Activated CD4-positive, alpha-beta memory T cell treated with anti-CD3 and anti-CD28 coated beads for 36 hours (primary cell): ENCODE measurements at places on chromosomes 2 and 18. TPM values are rescaled to one million over a fixed set of nuclear protein-coding genes. Genes with fewer than 3 reads are reported as not detected.

DNA sequence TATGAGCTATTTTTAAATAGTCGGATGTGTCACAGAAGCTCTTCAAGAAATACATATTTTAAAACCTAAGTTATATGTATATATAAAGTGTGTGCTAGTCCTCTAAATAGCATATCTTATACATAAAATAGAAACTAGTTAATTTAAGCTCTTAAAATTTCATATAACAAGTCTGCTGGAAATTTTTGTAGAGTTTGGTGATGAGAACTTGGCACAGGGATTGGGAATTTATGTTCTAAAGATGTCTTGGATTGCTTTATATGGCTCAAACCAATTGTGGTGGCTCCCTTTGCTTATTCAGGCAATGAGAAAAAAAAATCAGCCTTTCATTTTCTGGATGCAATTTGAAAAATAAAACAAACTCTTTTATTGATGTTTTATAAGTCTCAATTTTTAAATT lies 142.8 kb upstream of the KCNJ3 start:
- no peaks in the 10 kb centered on the region for H3K4me1 ChIP-seq
- H3K36me3 ChIP-seq = no peaks in the 10 kb centered on the region
- H3K4me3 ChIP-seq = no peak overlapping the region
- no peak for DNase-seq

GRCh38 chr2:72159211-72159993 lies 11.7 kb upstream of the CYP26B1 start:
- no peak overlapping the region for H3K4me3 ChIP-seq
- no peaks in the 10 kb centered on the region for H3K36me3 ChIP-seq
- peaks cover 26% of the 10 kb centered on the region for H3K27me3 ChIP-seq
- no peak overlapping the region for H3K27ac ChIP-seq

The DES gene
- not detected for total RNA-seq

DNA sequence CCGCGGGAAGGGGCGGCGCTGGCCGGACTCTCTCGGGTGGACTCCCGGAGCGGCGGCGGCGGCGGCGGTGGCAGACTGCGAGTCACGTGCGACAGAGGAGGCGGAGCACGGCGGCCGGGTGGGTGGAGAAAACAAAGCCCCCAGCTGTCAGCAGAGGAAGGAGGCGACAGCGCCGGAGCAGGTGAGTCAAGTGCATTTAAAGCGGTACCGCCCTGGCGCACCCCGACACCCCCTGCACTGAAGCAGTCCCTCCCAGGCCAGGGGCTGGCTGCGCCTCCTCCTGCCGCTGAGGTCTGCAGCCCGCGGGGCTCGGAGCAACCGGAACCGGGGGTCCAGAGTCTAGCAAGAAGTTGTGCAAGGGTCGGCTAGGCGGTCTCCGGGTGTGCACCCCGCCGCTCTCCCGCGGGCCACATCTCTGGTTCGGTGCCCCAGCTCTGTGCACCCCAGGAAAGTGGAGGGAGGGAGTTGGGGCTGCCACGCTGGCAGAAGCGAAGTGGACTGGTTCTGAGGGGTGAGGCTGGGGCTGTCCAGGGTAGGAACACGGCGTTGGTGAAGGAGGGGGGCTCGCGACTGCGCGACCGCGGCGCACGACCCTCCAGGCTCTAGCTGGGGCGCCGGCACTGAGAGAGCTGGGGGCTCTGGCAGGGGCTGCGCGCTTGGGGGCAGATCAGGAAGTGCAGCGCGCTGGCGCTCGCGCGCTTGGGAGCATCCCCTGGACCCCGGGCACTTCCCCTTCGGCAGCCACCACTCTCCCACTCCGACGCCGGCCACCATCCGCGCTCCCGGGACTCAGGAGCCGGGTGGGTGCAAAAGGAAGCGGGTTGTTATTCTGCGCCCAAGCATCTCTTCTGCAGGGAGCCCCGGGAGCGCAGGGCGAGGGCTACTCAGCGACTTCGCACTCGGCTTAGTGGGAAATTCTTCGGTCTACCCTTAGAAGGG lies 64.0 kb upstream of the MAPRE2 start:
- peak; percentile 78 for DNase-seq
- no peaks in the 10 kb centered on the region for H3K36me3 ChIP-seq
- peak overlapping the region; percentile 72 for H3K4me3 ChIP-seq

DNA sequence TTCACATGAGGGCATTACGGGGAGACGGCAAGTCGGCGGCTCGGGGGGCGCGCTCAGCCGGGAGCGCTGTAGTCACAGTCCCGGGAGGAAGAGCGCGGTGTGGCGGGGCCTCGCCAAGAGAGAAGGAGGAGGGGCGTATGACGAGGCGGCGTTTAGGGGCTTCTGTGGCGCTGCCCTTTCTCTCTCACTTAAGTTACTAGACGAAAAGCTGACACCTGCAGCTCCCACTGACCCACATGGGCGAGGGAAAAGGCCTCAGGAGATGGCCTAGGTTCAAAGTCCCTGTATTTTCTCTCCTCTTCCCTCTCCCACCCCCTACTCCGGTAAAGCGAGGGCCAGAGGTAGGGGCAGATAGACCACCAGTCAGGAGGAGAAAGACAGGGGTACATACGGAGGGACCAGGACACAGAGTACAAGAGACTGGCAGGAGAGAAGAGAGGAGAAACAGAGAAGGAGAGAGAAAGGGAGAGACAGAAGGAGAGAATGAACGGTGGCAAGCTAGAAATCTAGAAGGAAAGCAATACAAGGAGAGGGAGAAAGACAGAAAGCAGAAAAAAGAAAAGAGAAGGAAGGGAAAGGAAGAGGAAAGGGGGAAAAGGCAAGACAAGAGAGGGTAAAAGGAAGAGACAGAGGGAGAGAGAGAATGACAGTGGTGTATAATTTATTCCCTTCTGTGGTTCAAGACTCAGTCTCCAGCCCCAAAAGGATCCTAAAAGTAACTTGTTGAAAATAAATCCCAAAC lies 3.8 kb downstream of the SIX2 start:
- H3K27me3 ChIP-seq = peaks cover 81% of the 10 kb centered on the region
- H3K4me3 ChIP-seq = no peak overlapping the region
- no peaks in the 10 kb centered on the region for H3K36me3 ChIP-seq
- DNase-seq = no peak
- H3K27ac ChIP-seq = no peak overlapping the region
- H3K4me1 ChIP-seq = peaks cover 42% of the 10 kb centered on the region

The AP1S3 gene
- 10.1 TPM for total RNA-seq

GRCh38 chr18:3799515-3799914 lies 349.5 kb downstream of the TGIF1 start:
- H3K36me3 ChIP-seq = no peaks in the 10 kb centered on the region
- H3K4me1 ChIP-seq = no peaks in the 10 kb centered on the region
- DNase-seq = no peak
- H3K27me3 ChIP-seq = peaks cover 6% of the 10 kb centered on the region
- H3K4me3 ChIP-seq = no peak overlapping the region

The SFT2D3 gene
- total RNA-seq = 3.1 TPM

The NDUFAF7 gene
- total RNA-seq = 23.0 TPM

The TTN gene
- total RNA-seq = 1.2 TPM

The STAT4 gene
- total RNA-seq = 52.4 TPM

The ALPI gene
- not detected for total RNA-seq

The LTBP1 gene
- 0.27 TPM for total RNA-seq

DNA sequence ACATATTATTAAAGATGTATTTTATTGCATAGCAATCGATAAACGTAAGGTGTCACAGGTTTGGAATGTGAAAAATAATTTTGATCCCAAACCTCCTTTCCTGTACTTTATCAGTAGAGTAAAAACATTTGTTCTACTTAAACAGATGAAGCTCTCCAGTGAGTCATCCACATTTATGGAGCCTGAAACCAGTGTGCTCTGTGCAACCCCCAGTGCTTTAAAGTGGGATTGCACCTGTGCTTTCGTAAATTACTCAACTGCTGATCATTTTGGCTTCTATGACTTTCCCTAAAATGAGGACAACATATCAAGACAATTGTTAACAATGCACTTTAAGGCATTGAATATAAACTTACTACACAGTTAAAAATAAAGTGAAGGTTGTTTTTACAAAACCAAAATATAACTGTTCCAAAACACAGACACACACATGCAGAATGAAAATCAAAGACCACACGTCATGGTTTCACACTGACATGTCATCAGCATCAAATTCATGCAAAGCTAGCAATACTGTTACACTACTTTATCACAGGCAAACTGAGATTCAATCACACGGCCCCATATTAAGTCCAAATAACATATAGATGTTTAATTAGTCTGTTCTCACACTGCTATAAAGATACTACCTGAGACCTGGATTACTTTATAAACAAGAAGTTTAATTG lies 9.7 kb downstream of the TMEM18 start:
- H3K27me3 ChIP-seq = no peaks in the 10 kb centered on the region
- no peak overlapping the region for H3K27ac ChIP-seq
- peak; percentile 44 for DNase-seq
- H3K36me3 ChIP-seq = peaks cover 63% of the 10 kb centered on the region
- peaks cover 18% of the 10 kb centered on the region for H3K4me1 ChIP-seq
- H3K4me3 ChIP-seq = no peak overlapping the region

The CLEC4F gene
- not detected for total RNA-seq

- peaks cover 7% of the 10 kb centered on the region for H3K4me1 ChIP-seq
- H3K4me3 ChIP-seq = no peak overlapping the region
- H3K27ac ChIP-seq = no peak overlapping the region
- H3K36me3 ChIP-seq = no peaks in the 10 kb centered on the region
These were observed 1.4 kb downstream of the FAM171B start for GRCh38 chr2:186695081-186695756.

The KRTCAP3 gene
- 6.4 TPM for total RNA-seq
